GM10248 (cell line): ENCODE measurements at places on chromosomes 13 and 19.
A peak's percentile ranks its signal among the peaks of the same experiment; 100 is the strongest.

DNA sequence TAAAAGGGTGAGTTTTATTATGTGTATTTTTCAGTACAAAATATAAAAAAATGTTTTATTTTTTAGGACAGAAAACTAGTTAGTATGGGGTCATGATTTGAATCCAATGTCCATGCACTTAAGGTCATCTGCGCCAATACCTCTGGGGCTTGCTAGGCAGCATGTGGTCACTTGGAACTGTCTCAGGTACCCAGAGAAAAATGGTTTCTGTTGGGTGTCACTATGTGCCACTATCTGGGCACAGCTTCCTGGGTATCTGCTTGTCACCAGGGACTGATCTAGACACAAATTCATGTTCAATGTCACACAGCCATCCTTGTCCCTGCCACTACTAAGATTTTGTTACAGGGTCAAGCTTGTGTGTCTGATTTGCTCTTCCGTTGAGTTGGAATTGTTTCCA, 100.4 kb downstream of the RGCC start:
- no peak for DNase-seq

- no peak for DNase-seq
Measured at GRCh38 chr19:9061879-9062278, 25.0 kb upstream of the OR1M1 start.

- DNase-seq = no peak
Measured at GRCh38 chr19:46404055-46404752, 9.2 kb downstream of the CCDC8 start.

GRCh38 chr19:6685482-6685881, 15.5 kb upstream of the TNFSF14 start:
- no peak for DNase-seq

DNA sequence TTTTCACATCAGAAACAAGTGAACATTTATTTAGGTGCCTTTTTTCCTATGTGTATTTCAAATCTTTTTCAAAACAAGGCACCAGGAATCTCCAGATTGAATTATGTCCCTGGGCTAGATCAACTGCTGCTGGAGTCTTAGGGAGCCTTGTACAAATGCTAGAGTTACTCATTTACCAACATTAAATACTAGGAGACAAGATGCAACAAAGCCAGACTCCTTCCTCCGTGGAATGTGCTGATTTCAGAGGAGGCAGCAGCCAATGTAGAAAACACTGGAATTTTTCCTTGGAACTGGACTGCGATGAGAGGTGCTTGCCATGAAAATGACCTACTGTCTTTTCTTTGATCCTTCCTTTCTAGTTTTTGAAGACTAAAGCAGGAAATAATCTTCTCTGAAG, 1514.7 kb upstream of the MIR17HG start:
- no peak for DNase-seq

- DNase-seq = no peak
Measured at GRCh38 chr19:45768655-45768983, 433 bp downstream of the SIX5 start.

DNA sequence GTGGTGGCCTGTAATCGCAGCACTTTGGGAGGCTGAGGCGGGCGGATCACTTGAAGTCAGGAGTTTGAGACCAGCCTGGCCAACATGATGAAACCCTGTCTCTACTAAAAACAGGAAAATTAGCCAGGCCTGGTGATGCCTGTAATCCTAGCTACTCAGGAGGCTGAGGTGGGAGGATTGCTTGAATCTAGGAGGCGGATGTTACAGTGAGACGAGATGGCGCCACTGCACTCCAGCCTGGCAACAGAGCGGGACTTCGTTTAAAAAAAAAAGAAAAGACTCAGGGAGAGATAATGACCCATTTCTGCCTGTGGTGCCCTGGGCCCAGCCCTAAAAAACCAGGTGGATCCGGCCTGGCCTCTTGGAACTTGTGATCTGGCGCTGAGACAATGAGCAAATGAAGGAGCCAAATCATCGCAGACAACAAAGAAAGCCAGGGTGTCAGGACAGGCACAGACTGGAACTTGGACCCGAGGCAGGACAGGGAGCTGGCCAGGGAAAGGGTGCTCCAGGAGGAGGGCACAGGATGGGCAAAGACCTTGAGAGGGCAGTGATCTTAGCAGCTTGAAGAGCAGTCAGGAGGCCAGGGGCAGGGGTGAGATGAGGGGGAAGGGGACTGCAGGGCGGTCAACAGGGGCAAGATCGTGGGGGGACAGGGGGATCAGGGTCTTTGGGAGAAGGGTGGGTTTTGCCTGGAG, 962 bp upstream of the JAK3 start:
- DNase-seq = no peak

GRCh38 chr13:68995972-68996667, 1111.5 kb upstream of the ATXN8OS start:
- DNase-seq = no peak

GRCh38 chr13:39985071-39985470, 329.6 kb downstream of the COG6 start:
- DNase-seq = no peak

DNA sequence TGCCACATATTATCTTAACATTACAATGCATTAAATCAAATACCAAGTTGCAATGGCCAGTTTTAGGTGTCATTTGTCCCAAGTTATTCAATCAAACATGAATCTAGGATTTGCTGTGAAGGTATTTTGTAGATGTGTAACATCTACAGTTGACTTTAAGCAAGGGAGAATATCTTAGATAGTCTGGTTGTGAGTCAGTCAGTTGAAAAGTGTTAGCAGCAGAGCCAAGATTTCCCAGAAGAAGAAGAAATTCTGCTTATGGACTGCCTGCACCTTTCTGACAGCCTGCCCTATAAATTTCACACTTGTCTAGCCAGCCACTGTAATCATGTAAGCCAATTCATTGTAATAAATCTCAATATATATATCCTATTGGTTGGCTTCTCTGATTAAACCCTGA, 41.3 kb upstream of the INTS6 start:
- no peak for DNase-seq

DNA sequence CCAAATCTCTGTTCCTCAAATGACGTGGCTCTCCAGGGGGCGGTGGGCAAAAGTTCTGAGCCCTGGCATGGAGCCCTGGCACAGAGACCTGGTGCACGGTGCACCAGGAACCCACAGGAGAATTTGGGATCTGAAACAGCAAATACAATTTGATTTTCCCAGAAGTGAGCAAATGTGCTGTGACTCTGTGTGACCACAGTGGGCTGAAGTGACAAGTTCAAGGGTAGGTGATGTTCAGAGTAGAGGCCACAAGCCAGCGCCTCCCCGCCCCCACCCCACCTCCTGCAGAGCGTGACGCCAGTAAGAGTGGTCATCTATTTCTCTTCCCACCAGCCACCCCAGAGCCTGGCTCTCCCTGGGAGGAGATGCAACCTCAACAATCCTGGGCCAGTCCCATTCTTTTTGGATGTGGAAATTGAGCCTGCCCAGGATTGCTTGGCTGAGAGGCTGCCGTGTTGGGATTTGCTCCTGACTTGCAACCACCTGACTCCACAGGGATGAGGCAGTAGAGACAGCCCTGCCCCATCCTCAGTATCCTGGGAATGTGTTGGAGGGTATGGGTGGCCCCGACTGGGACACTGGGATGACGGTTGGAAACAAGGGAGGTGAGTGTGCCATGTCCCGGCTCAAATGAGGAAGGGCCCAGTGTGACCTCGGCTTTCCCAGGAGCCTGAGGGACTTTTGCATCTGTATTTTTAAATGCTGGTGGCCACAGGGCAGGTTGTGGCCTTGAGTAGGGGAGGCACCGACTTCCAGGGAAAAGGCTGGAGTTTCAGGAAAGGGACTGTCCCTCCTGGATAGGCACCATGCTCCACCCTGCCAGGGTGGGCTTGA, 11.1 kb upstream of the BCL3 start:
- peak; percentile 47 for DNase-seq

DNA sequence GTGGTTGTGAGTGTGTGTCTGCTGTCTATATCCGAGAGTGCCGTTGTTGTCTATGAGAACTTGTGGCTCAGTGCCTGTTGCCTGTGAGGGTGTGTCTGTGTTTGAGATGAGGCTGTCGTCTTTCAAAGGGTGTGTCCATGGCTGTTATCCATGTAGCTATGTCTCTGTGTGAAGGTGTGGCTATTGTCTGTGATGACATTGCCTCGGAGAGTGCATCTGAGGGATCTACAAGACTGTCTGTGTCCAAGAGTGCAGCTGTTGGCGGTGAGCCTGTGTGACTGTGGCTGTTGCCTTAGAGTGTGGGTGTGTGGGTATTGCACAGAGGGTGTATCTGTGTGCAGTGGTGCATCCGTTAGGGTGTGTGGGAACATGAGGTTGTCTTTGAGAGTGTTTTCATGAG, 4.9 kb downstream of the NUMBL start:
- no peak for DNase-seq

GRCh38 chr13:106484537-106485193, 50.8 kb downstream of the EFNB2 start:
- no peak for DNase-seq

DNA sequence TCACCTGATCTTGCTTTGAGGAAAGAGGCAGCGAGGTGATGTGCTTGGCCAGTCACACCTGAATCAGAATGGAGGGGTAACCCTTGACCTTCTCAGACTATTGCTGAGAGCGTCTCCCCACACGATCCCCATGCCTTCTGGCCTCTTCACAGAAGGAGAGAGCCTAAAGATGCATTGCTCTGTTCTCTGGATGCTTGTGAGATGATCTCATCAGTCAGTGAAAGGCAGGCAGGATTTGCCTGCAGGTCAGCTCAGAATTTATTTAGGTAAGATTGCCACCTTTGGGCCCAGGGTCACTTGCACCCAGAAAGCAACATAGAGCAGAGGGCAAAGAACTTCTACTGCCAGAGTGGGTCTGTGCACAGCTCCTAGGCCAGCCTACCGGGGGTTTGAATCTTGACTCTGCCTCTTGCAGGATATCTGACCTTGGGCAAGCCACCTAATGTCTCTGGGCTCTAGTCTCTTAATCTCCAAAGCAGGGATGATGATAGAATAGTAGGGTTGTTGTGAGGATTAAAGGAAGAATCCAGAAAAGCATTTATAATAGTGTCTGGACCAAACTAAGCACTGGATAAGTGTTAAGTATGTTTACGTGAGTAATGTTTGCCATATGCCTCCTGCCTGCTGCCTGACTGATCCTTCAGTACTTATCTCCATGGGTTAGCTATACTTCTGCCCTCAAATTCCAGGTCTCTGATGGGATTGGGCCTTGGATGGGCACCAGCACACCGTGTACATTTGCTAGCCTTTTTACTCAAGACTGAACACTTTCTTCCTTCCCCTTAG, 8.4 kb upstream of the FLT1 start:
- DNase-seq = no peak

- DNase-seq = no peak
Measured at GRCh38 chr13:110034031-110034549, 247.7 kb upstream of the IRS2 start.

DNA sequence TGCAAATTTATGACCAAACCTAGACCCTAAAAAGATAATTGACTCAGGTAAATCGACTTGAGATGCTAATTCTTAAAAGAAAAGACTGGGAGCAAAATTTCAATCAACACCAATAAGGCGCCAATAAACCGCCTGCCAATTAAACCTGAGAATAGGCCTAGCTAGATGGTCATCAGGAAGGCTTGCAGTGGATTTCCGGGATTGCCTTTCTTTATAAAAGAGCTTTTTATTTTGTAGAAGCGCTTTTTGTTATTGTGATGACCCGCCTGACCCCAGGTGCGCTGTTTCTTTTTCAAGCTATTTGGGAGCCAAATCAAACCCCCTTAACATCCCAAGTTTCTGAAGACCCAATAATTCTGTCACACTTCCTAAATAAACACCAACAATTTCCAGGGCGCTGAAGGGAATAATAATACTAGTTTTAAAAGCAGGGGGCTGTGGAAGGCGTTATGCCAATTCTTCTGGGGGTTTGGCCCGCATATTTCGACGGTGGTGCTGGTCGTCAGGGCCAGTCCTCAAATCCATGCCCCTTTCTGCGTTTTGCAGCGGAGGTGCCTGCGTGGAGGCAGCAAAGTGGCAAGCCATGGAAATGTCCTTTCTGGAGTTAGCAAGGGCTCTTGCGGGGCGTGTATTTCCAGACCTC, 2.9 kb upstream of the ZIC5 start:
- DNase-seq = no peak

DNA sequence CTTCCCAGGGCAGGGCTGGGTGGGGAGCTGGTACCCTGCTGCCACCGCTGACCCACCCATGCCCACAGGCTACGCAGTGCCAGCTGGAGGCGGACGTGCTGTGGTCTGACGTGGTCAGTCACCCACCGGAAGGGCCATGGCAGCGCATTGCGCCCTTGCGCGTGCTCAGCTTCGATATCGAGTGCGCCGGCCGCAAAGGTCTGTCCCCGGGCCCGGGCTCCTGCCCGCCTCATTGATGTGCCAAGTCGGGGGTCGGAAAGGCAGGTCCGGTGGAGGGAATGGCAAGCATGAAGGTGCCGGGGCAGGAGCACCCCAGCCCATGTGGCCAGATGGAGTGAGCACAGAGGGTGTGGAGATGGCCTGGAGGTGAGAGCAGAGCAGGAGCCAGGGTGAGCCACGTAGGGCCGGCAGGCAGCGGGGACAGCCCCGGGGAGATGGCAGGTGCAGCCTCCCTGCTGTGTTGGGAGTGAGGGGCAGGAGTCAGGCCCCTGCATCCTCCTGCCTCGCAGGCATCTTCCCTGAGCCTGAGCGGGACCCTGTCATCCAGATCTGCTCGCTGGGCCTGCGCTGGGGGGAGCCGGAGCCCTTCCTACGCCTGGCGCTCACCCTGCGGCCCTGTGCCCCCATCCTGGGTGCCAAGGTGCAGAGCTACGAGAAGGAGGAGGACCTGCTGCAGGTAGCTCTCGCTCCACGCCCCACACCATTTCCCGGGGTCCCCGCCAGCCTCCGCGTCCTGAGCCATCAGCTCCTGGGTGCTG, 16.0 kb upstream of the SPIB start:
- no peak for DNase-seq

DNA sequence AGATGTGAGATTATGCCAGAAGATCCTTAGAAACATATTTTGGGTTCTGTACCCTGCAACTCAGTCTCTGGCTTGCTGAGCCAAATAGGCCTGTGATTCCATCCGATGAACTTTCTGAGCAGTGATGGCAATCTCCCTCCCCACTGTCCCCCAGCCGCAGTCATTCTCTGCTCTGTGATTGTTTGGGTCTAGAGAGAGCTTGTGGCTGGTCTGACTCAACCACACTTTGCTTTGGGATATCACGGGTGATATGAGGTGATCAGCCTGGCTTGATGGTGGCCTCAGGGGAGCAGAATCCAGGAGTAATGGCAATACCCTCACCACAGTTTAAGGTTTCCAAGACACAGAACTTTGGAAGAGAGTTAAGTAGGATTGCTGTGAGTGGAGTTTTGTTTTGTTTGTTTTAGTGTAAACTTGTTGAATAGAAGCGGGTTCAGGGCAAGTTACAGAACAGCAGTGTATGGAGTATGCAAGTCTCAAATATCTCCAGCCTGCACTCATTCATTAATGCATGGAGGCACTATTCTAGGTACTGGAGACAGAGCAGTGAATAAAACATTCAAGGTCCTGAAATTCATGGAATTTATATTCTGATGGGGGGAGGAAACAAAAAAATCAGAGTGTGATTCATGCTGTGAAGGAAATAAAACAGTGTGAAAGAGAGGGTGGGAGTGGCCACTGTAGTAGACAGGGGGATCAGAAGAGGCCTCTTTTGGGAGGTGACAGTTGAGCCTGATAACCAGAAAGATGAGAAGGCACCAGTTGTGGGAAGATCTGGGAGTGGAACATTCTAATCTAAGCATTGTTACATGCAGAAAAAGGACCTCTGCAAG, 5.3 kb downstream of the SAMD4B start:
- no peak for DNase-seq

- peak; percentile 12 for DNase-seq
Measured at GRCh38 chr13:64928696-64929499, 2301.2 kb downstream of the PCDH9 start.
